Stimulated activated CD4-positive, alpha-beta T cell treated with anti-CD3 and anti-CD28 coated beads, Interleukin-12 subunit alpha, Interleukin-12 subunit beta, amount 100 ng/mL, for 24 hours (primary cell): ENCODE measurements at places on chromosomes 11 and 22.

DNA sequence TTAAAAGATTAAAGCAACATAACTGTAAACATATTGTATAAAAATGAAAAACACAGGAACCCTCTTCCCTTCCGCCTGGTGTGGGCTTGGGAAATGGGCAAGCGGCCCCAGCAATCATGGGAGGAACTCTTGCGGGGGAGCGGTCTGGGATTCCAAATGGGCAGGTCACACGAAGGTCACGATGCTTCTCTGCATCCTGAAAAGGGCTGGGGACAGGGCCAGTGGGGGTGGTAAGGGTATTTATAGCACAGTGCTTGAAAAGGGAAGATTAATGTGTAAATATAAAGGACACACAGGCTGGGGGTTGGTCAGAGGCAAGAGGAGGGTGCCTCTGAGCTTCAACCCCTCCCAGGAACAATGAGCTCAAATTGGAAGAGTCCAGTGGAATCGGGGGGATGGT lies 46.9 kb upstream of the OR4B1 start:
- DNase-seq, result no peak

DNA sequence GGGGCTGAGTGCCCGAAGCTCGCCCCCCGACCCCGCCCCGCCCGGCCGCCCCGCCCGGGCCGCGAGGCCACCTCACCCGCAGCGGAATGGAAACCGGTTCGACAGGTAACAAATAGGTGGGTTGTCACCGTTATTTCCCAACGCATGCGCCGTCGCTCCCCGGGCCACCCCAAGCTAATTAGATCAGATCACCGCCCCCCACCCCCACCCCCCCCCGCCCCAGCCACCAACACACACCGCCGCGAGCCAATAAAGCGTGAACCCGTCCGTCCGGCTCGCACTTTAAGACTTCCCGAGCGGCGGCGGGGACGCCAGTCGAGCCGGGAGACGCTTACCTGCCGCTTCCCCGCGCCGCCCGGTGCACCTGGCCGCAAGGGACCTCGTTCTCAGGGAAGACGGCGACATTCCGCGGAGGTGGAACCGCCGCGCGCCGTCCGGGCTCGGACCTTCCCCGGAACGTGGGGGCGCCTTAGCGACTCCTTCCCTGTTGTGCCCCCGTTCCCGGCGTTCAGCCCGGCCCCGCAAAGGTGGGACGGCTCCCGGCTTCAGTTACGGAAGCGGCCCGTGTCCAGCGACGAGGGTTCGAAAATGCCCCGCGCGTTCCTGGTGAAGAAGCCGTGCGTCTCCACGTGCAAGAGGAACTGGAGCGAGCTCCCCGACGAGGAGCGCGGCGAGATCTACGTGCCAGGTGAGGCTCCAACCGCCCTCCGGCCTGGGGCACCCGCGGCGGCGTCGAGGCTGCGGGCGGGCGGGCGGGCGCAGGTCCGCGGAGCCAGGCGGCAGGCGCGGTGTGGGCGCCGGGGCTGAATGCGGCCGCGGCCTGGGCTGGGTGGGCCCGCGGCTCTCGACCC lies at the start of gene OVOL1:
Gene OVOL1, plus strand, starts transcription at position 278 of the 851 bp plus-strand sequence. Its CDS starts 311 bp downstream, at position 589.
- no peak for DNase-seq

DNA sequence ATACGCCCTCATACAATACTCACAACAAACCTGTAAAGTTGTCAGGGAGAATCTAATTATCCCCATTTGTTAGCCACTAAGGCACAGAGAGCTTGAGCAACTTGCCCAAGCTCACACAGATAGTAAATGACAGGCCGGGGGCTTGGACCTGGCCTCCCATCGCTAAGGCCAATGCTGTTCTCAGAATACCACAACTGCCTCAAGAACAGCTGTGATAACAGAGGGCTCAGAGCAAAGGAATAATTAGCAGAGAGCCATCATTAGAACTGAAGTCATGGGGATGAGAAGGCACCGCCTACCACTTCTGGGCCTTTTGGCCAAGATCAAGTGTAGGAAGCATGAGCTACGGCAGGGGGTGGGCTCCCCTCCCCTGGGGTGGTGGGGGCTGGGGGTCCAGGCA lies 98.6 kb downstream of the FEZ1 start:
- no peak for DNase-seq

DNA sequence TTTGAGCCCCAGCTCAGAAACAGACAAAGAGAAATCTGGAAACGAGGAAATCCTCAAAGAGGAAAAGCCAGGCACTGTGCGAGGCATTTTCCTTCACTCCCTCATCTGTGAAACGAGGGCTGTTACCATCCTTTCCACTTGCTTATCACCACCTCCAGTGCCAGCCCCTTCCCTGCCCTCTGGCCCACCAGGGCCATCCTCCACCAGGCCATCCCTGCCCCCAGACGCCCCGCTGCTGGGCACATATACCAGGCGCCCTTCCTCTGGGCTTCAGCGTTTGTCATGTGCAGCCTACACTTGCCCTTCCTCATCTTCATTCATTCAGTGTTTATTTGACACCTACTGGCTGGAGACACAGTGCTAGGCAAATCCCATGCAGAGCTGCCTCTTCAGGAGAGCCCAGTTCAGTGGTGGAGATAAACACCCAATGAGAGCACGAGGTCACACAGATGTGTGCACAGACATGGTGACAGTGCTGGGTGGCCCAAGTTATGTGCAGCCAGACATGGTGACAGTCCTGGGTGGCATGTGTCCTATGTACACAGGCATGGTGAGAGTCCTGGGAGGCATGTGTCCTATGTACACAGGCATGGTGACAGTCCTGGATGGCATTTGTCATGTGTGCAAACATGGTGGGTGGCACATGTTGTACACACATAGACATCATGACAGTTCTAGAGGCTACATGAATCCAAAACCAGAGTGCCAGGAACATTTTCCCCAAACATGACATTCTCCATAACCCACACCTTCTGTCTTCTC lies 9.7 kb downstream of the SPTBN2 start:
- DNase-seq, result no peak

DNA sequence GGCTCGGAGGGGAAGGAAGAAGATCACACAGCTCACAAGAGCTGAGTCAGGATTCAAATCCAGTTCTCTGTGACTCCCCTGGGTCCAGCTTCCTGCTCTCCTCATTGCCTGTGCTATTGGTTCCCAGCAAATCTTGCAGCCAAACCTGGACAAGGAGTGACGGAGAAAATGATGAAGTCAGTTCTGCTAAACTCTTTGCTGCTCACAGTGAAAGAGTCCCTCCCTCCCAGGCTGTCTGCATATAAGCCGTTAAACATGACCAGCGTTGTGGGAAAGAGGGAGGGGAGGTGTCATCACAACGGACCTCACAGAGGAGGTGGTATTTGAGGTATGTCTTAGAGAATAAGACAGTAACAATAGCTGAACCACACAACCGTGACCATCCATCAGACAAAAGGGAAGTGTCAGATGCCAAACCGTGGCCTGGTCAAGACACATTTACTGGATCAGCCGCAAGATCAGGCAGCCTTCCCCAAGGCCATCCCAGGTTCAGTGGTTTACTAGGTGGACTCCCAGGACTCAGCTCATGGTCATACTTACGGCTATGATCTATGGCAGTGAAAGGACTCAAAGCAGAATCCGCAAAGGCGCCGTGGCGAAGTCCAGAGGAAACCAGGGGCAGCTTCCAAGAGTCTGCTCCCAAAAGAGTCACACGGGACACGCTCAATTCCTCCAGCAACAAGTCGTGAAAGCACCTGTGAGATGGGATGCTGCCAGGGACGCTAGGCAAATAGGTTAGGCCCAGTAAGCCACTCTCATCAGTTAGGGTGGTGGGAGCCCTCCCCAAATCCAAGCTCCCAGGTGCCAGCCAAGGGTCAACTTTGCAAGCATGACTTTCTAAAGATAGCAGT lies 2.8 kb upstream of the CYTH4 start:
- DNase-seq, result no peak

DNA sequence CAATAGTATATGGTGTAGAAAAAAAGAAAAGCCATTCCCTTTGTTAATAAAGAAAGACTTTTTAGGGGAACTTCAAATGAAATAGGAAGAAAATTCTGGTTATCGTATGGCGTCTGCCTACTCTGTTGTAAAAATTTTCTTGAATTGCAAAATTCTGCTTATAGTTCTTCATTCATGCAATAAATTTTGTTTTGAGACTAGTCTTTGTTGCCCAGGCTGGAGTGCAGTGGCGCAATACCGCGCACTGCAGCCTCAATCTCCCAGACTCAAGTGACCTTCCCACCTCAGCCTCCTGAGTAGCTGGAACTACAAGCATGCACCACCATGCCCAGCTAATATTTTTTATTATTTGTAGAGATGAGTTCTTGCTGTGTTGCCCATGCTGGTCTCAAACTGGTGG lies 5.8 kb downstream of the DDIAS start:
- DNase-seq, result no peak

- no peak for DNase-seq
Measured at GRCh38 chr22:19523240-19524169, 705 bp downstream of the CLDN5 start.

- no peak for DNase-seq
Measured at GRCh38 chr11:61834278-61835048, 6.4 kb downstream of the FADS2 start.

- DNase-seq, result no peak
Measured at GRCh38 chr22:33605666-33606065, 314.6 kb downstream of the LARGE1 start.

GRCh38 chr22:44608597-44609399 lies 93.2 kb upstream of the PRR5 start:
- DNase-seq, result no peak

- DNase-seq, result no peak
Measured at GRCh38 chr22:43878079-43878795, 13.6 kb downstream of the PNPLA5 start.

DNA sequence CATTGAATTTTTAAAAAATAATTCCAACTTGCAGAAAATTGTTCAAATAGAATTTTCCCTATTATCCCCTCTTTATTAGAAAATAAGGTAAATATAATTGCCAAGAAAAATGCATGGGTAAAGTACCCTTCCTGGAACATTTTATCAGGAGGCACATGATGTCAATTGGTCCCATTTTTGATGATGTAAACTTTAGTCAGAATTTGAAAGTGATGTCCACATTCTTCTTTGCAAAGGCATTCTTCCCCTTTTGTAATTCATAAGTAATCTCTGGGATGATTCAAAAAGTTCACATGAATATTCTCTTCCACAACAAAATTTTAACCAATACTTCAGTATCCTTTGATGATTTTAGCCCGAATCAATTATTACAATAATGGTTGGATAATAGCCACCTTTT lies 86.9 kb upstream of the ANO3 start:
- no peak for DNase-seq

GRCh38 chr22:21861851-21862250 lies 5.6 kb downstream of the MAPK1 start:
- no peak for DNase-seq

DNA sequence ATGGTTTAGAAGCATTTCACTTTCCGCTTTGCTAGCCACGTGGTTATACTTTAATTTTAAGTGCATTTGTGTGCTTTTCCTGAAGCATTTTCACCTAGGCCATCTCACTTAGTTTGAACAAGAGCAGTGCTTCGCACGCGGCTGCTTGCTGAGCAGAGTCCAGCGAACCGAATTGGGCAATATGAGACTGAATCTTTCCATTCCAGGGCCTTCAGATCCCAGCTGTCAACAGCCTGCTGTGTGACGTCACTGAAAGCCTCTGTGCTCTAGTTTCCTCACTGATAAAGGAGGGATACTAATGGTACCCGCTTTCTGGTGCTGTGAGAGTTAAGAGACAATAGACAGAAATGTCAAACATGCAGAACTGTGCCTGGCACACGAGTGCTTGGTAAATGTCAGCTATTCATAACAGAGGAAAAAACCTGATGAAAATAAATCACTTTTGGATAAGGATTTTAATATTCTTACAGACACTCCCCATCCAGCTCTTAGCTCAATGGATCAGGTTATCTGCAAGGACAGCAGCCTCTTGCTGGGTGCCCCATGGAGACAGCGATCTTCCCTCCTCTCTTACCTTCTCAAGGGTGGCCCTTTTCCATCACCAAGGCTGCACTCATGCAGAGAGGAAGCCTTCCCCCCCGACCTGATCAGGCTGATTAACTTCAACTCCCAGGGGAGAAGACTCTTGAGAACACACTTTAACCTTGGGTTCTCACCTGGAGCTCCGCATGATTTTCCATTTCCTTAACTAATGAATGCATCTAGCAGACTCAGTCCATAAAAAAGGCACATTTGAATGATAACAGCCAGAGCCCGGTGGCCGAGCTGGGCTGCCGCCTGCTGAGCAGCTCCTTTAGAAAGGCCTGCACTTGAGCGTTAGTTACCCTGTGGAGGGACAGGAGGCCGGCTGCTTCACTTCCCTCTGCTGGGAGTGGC lies 3.5 kb upstream of the GLB1L3 start:
- no peak for DNase-seq

GRCh38 chr22:31243339-31244045 lies 31.4 kb downstream of the LIMK2 start:
- DNase-seq, result no peak

DNA sequence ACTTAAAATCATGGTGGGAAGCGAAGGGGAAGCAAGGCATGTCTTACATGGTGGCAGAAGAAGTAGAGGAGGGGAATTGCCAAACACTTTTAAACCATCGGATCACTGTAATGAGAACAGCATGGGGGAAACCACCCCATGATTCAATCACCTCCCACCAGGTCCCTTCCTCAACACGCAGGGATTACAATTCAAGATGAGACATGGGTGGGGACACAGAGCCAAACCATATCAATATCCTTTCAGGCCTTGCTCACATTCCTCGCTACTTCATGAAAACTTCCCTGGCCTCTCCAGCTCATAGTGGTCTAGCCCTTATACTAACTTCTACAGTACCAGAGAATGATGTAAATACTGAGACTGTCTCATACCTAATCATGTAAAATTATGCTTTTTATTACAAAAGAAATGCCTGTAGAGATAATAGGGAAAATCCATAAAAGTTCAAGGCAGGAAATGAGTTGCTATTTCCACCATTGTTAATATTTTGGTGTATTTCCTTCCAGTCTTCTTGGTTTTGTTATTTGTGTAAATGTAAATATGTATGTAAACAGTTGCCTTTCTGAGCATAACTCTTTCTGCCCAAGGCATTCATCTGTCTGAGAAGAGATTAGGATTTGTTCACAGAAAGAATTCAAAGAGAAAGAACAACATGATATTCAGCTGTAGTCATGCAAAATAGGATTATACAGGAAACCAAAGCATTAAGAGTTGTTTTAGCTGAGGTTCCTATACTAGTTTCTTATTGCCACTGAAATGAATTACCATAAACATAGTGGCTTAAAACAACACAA lies 104.3 kb upstream of the LDLRAD3 start:
- DNase-seq, result no peak

DNA sequence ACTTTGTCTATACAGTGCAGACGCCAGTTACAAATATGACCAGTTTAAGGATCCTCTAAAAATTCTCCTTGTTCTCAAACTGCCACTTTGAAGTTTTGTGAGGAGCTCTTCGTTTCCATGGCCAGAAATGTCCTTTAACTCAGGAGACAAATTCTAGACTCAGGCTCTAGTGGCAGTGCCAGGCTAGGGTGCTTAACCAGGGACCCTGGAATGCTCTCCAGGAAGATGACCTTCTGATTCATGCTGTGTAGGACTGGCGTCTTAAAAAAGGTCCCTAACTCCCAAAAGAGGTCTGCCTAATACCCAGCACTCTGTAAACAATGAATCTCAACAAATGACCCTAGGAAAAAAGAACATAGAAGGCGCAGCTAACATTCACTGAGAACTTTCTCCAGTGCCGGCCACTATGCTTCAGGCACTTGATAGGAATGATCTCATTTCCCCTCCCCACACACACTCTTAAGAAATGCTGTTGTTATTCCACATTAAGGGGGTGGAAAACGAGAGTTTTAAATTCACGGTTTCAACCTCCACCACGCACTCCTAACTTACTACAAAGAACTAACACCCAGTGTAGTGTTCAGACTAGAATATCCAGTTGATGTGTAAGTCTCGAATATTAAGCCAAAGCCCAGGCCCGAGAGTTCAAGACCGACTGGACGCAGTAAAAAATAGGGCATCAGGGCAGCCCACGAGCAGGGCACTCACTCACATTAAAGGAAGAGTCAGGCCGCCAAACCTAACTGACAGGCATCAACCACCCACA lies 747 bp downstream of the NXF1 start:
- no peak for DNase-seq
